Aorta (tissue), 5 donors: ENCODE measurements at places on chromosomes 2 and 18. TPM values are rescaled to one million over a fixed set of nuclear protein-coding genes. Genes with fewer than 3 reads are reported as not detected.
A peak's percentile ranks its signal among the peaks of the same experiment; 100 is the strongest.

Gene CIDEA
- total RNA-seq: 0.58 TPM

Gene BCL2
- 25.4 TPM for total RNA-seq

Gene DYNAP
- not detected for total RNA-seq

Gene TTN
- 41.7 TPM for total RNA-seq

Gene HES6
- total RNA-seq: 5.2 TPM

- no peak overlapping the region for H3K4me3 ChIP-seq
- peaks cover 4% of the 10 kb centered on the region for H3K4me1 ChIP-seq
- DNase-seq: no peak
- no peaks in the 10 kb centered on the region for H3K27me3 ChIP-seq
- no peak overlapping the region for H3K27ac ChIP-seq
- H3K36me3 ChIP-seq: no peaks in the 10 kb centered on the region
These were observed 118.9 kb downstream of the RDH14 start for GRCh38 chr2:18441583-18441982.

DNA sequence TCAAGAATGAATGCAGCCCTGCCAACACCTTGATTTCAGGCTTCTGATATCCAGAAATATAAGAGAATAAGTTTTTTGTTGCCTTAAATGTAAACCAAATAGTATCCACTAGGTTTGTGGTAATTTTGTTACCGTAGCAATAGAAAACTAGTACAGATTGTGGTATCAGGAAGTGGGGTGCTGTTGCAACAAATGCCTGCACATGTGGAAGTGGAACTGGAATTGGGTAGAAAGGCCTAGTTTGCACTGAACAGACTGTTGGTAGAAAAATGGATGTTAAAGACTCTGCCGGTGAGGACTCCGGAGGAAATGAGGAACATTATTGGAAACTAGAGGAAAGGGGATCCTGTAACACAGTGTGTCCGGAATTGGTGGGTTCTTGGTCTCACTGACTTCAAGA lies 145.8 kb upstream of the MGAT5 start:
- H3K27me3 ChIP-seq: no peaks in the 10 kb centered on the region
- H3K4me1 ChIP-seq: no peaks in the 10 kb centered on the region
- no peaks in the 10 kb centered on the region for H3K36me3 ChIP-seq
- H3K4me3 ChIP-seq: no peak overlapping the region
- no peak overlapping the region for H3K27ac ChIP-seq
- peak; percentile 51 for DNase-seq

DNA sequence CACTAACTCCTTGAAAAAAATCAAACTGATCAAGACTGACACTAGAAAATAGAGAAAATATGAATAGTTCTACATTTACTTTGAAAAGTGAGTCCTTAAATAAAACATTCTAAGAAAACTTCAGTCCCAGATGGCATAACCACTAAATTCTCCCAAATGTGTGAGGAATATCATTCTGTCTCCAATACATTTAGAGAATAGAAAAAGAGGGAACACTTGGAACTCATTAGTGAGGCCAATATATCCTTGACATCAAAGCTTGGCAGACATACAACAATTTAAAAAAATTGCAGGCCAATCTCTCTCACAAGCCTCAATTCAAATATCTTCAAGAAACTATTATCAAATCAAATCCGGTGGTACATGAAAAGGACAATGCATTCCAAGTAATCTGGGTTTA lies 79.3 kb upstream of the TMEM247 start:
- no peak overlapping the region for H3K27ac ChIP-seq
- H3K36me3 ChIP-seq: no peaks in the 10 kb centered on the region
- no peaks in the 10 kb centered on the region for H3K4me1 ChIP-seq
- H3K27me3 ChIP-seq: no peaks in the 10 kb centered on the region
- DNase-seq: no peak
- no peak overlapping the region for H3K4me3 ChIP-seq

DNA sequence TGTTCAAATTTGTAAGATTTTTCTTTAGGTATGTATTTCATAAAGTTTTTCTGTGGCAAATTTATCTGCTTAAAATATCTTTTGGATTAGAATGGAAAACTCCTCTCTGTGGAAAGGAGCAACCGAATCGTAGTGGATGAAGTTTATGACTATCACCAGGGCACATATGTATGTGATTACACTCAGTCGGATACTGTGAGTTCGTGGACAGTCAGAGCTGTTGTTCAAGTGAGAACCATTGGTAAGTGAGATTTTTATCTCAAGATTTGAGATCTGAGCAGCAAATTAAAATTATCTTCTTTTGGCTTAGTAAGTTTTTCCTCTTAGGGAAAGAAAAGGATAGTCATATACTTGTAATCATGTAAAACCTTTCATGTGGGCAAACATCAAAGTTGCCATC lies 14.2 kb downstream of the IL18RAP start:
- no peaks in the 10 kb centered on the region for H3K27me3 ChIP-seq
- no peaks in the 10 kb centered on the region for H3K36me3 ChIP-seq
- no peak overlapping the region for H3K27ac ChIP-seq
- DNase-seq: no peak

DNA sequence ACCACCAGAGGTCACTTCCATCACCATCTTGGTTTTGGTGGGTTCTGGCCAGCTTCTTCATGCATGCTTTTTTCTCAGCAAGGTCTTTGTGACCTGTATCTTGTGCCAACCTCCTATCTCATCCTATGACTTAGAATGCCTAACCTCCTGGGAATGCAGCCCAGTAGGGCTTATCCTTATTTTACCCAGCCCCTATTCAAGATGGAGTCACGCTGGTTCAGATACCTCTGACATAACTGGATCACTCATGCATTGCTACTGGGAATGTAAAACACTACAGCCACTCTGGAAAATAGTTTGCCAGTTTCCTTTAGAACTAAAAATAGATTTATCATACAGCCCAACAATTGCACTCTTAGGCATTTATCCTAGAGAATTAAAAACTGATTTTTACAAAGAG lies 219.2 kb downstream of the IRS1 start:
- H3K36me3 ChIP-seq: no peaks in the 10 kb centered on the region
- H3K27me3 ChIP-seq: no peaks in the 10 kb centered on the region
- H3K4me1 ChIP-seq: no peaks in the 10 kb centered on the region
- H3K4me3 ChIP-seq: no peak overlapping the region
- no peak for DNase-seq
- H3K27ac ChIP-seq: no peak overlapping the region

DNA sequence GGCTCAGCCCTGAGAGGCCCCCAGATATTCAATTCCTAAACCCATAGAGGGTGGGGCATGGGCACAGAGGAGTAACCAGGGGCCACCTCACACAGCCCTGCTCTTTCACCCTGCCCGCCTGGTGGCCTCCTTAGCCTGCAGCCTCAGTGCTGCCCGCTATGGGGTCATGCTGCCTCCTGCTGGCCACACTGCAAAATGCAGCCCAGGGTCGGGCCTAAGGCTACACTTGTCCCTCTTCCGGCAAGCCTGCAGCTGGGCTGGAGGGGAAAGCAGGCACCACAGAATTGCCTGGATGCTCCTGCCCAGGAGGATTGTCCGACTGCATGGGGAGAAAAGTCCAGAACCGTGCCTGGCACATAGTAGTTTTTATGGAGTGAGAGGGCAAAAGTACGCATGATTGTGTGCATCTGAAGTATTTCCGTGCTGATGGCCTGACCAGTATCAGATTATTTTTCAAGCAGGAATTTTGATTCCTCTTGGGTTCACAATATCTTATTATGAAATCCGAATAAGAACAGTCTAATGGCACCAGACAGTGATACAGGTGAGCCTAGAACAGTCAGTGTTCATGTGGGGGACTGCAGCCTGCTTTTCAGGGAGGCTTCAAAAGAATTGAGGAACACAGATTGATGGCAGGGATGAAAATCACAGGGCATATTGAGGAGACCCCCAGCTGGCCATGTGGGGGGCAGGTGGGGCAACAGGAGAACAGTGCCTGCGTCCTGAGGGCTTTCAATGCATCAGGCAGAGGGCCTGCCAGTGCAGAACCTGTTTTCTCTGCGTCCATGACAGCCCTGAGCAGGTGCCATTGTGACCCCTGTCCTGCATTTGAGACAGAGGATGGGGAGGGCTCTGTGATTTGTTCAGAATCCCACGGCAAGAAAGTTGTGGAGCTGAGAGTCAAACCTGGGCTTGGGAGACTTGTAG lies 51.2 kb upstream of the ALPP start:
- H3K36me3 ChIP-seq: no peaks in the 10 kb centered on the region
- no peak overlapping the region for H3K4me3 ChIP-seq
- DNase-seq: peak; percentile 72
- no peaks in the 10 kb centered on the region for H3K27me3 ChIP-seq
- H3K27ac ChIP-seq: no peak overlapping the region

DNA sequence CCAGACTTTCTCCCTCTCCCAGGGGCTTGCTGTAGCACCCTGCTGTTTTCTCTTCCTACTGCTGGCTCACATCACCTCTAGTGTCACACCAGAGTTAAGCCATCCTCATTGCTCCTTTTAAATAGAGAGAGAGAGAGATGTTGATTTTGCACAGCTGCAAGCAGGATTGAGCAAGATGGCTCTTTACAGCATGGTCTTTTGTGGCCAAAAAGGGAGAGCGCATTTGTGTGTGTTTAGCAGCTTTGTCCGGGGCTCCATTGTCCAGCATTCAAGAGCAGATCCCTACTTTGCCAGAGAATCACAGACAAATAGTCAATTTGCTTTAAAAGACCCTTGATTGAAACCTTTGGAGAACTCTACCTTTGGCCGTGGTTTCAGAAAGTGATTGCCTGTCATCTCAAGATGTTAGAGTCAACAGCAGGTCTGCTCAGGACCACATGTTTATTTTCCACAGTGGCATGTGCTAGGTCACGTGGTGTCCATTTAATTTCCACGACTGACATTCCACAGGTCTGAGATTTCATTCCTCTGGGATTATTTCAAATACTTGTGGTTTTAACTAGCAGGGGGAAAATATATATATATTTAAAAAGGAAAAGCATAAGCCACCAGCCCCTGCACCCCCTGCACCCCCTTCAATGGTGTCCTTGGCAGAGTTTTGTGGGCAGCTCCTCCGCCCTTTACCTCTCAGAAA lies 359.9 kb upstream of the SLC14A2 start:
- H3K27ac ChIP-seq: peak overlapping the region; percentile 88
- DNase-seq: no peak
- H3K36me3 ChIP-seq: no peaks in the 10 kb centered on the region
- no peaks in the 10 kb centered on the region for H3K27me3 ChIP-seq

GRCh38 chr2:147927053-147927588 lies 82.3 kb downstream of the ACVR2A start:
- no peak for DNase-seq
- H3K36me3 ChIP-seq: no peaks in the 10 kb centered on the region
- H3K27me3 ChIP-seq: no peaks in the 10 kb centered on the region
- H3K4me3 ChIP-seq: no peak overlapping the region
- H3K4me1 ChIP-seq: no peaks in the 10 kb centered on the region
- no peak overlapping the region for H3K27ac ChIP-seq

GRCh38 chr2:220835583-220835982 lies 736.5 kb downstream of the EPHA4 start:
- no peak overlapping the region for H3K27ac ChIP-seq
- H3K4me3 ChIP-seq: no peak overlapping the region
- no peaks in the 10 kb centered on the region for H3K27me3 ChIP-seq
- no peaks in the 10 kb centered on the region for H3K36me3 ChIP-seq

DNA sequence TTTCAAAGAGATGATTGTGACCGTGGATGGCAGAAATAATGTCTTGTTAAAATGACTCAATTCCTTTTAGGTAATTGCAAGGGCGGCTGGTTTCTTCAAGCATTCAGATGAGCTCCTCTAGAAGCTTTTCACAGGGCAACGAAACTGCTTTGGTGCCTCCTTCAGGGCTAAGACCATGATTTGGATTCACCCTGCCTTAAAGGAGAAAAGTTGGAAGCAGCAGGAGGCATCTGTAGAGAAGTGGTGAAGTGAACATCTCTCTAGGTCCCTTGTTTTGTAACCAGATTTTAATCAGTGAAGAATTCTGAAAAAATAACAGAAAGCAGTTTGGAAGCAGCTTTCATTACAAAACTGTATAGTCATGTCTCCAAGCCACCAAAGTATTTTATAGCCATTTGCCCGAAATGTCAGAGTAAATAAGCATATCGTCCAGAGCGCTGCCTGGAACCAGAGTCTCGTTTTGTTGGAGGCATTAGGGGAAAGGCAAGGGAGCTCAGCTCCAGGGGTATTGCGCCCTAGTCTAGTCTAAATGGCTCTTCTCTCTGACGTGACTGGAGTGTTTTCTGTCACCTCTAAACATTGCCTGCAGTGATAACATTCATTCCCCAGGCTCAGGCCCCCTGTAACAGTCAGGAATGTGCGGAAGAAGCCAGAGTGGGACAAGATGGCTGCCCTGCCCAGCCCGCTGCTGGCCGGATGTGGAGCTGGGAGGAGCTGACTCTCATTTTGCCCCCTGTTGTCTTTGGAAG lies 57.8 kb upstream of the ITGB6 start:
- no peak overlapping the region for H3K4me3 ChIP-seq
- DNase-seq: no peak
- H3K27ac ChIP-seq: no peak overlapping the region
- no peaks in the 10 kb centered on the region for H3K27me3 ChIP-seq
- H3K4me1 ChIP-seq: no peaks in the 10 kb centered on the region
- no peaks in the 10 kb centered on the region for H3K36me3 ChIP-seq

DNA sequence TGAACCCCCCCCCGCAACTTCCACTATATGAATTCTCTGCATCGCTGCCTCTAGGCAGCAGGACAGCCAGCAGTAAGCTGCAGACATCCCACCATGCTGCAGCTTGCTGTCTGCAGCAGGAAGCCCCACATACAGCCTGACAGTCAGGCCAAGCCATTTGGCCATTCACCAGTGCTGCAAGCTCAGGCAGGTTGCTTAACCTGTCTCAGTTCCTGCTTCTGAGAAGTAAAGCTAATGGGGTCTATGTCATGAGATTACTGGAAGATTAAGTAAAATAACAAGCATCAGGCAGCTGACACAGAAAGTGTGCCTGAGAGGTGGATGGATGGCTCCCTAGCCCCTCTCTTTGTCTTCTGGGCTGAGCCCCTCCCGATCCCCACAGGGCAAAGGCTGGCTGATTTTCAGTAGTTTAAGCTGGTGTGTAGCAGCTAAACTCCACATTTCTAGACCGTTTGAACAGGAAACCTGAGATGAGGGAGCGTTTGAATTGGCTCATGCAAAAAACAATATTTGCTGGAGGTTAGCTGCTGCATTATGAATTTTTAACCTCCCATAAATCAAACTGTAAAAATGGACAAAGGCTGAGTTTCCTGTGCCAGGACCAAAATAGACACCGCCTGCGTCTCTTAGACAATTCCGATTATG lies 193.8 kb upstream of the ARL4C start:
- no peaks in the 10 kb centered on the region for H3K36me3 ChIP-seq
- H3K27ac ChIP-seq: no peak overlapping the region
- H3K4me3 ChIP-seq: no peak overlapping the region
- no peaks in the 10 kb centered on the region for H3K4me1 ChIP-seq
- H3K27me3 ChIP-seq: no peaks in the 10 kb centered on the region
